ENCODE measurements at places on chromosomes 2 and 18.

DNA sequence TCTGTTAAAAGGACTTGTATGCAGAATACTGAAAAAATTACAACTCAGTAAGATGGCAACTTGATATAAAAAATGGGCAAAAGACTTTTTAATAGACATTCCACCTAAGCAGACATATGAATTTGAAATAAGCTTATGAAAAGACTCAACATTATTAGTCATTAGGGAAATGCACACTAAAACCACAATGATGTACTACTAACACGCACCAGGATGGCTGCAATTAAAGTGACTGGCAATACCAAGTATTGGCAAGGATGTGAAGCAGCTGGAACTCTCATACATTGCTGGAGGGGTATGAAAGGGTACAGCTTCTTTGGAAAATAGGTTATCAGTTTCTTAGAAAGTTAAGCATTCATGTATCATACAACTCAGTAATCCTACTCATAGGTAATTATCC, 3.2 kb upstream of the ENOSF1 start:
- no peak for DNase-seq

DNA sequence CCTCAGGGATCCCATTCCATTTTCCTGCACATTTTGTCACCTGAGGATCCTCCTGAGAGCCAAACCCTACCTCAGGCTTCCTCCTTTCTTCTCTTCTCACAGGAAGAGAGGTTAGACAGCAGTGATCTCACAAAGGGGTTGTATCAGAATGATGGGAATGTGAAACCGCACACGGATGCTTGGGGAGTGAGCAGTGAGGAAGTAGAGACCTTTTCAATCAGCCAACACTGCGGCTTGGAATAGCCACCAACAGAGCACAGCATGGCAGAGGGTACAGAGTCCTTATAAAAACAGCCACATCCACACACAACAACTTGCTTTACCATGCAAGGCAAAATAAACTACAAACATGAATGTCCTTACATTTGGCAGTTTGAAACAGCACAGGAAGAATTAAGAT, 8.7 kb downstream of the TMEM182 start:
- DNase-seq, result no peak

DNA sequence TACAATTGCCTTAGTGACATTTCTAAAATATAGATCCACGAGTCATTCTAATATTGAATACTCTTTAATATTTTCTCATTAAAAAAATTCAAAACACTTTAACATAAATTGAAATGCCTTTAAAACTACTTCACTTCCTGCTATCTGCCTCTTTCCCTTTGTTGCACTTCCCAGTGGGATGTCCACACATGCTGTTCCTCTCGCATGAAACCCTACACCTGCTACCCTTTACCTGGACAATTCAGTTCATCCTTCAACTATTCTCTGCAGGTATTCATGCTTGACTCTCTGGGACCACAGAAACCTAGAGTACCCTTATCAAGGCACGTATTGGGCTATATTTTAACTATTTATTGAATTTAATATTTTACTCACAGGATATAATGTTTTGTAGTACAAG, 373.3 kb upstream of the GALNT5 start:
- no peak for DNase-seq

DNA sequence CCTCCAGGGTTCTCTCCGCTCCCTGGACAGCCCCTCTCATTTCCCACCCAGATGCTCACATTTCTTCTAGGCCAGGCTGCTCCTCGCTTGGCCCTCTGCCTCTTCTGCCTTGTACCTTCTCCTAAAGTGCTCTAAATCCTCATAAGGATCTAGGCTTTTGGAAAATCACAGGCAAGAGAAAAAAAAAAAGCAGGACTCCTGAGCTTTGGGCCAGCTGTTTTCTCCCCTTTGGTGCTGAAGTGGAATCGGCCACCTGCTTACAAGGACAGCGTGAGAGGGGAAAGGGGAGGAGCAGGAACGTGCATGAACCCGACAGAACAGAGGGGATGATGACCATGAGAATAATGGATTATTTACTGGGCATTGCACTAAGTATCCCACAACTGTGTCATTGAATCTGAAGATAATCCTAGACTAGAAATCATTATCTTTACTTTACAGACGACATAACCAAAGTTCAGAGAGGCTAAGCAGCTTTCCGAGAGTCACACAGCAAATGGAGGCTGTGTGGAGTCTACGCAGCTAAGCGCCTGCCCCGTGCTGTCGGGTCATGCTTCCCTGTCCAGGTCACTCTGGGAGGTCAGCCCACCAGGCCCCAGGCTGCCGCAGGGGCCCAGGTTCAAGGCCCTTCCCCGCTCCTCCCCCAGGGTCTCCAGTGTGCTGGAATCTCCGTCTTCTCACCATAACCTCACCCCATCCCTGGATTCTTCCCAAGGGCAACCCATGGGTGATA, 141.9 kb downstream of the PXDN start:
- no peak for DNase-seq

- DNase-seq, result no peak
Observed at GRCh38 chr2:219444566-219445091, 10.0 kb downstream of the SPEG start.

DNA sequence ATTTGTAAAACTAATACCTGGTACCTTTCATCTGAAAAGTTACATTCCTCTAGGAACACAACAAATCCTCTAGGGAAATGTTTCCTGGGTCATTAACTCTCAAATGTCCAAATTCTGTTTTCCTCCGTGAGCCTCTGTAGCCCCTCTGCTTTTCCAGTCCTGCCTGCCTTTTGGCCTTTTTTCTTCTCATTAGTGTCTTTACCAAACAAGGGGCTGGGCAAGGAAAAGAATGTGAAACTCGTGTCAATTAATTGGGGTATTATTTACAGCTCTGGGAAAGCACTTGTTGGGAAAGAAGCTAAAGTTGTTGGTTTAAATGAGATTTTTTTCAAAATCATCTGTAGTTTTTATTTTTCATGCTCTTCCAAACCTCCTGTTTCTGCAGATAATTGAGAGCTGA, 198.1 kb upstream of the NRP2 start:
- no peak for DNase-seq

- no peak for DNase-seq
Observed at GRCh38 chr2:88098558-88098900, 29.3 kb downstream of the FABP1 start.

DNA sequence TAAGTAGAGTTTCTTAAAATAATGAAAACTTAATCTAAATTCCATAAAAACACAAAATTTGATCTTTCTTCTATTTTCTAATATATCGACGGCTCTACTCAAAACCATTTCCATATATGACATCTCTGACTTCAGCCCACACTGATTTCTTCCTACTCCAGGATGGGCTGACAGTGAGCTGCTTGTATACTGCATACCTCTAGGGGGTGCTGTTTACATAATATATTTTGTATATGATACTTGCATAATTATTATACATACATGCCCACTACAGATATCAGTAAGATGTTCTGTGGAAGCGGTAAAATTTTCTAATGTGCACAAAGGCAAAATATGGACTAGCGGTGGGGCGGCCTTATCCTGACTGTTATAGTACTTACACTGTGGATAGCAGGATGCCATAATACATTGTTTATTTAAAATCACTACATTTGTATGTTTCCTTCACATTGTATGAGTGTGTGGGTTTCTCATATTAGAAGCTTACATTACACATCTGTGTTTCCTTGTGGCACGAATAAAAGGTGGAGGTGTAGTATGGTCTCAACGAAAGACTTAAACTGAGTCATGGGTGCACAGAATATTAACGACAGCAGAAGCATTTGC, 66.1 kb upstream of the NXPH2 start:
- DNase-seq, result no peak

- no peak for DNase-seq
Observed at GRCh38 chr2:71567625-71568024, 114.3 kb downstream of the DYSF start.

DNA sequence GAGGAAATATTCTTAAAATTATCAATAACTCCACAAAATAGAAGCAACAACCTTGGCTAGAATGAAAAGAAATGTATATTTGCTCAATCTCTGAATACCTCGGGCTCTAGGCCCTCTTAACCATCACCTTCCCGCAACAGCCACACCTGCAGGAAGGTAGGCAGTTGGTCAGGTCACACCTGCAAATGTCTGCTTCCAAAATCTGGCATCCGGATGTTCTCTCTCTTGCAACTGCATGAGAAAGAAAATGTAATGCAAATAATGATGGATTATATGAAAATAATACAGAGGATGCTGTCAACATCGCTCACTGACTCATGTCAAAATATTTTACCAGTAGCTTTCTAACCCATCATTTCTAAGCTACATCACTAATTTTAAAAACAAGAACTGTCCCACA, 148.3 kb downstream of the SATB2 start:
- no peak for DNase-seq

GRCh38 chr2:103174711-103175110, 412.9 kb downstream of the TMEM182 start:
- DNase-seq, result no peak

DNA sequence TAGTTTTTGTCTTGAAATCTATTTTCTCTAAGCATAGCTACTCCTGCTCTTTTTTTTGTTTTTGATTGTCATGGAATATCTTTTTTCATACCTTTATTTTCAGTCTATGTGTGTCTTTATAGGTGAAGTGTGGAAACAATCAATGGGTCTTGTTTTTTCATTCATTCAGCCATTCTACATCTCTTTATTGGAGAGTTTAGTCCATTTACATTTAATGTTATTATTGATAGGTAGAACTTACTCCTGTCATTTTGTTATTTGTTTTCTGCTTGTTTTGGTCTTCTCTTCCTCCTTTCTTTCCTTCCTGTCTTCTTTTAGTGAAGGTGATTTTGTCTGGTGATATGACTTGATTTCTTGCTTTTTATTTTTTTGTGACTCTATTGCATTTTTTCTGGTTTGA, 17.8 kb downstream of the IL1RL2 start:
- no peak for DNase-seq

DNA sequence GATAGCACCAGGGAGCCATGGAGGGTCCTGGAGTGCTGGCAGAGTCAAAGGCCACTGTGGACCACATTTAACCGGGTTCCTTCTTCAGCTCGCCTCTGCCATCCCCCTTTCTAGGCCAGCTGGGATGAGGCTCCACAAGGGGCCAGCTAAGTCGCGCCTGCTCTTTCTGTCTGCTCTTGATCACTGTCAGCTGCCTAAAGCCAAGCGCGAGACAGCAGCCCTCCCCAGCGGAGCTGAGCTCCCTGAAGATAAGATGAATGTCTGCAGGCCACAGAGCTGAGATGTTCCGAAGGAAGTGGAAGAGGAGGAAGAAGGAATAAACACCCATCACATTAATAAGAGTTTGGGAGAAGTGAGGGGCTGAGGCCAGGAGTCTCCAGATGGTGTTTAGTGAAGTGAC, 99.6 kb downstream of the CELF4 start:
- no peak for DNase-seq

GRCh38 chr2:240513549-240514287, 44.1 kb downstream of the ANKMY1 start:
- peak; percentile 58 for DNase-seq
